NCI-H1105 treated with DMSO at 0.1 percent for 48 hours (cell line): ENCODE measurements at places on chromosomes 11 and 22.

- DNase-seq: no peak
Measured at GRCh38 chr22:41862160-41862529, 29.2 kb downstream of the SREBF2 start.

DNA sequence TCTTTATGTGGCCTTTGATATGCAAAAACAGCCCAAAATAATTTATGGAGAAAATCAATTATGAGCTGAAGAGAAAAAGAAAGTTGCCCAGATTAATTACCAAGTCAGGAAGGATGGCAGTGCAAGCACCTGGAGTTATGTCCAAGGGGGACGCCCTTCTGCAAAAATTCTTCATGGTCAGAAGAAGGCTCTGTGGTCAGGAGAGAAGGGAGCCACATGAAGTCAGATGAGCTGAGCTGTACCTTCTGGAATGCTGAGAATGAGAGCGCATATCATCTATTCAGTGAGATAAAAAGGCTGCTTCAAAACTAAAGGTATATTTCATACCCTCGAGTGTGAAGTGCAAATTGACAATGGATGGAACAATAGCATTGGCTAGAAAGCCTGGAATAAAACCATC, 607.4 kb downstream of the NTM start:
- no peak for DNase-seq

GRCh38 chr11:7611411-7611810, 61.9 kb downstream of the CYB5R2 start:
- DNase-seq: no peak

- no peak for DNase-seq
Measured at GRCh38 chr22:34914846-34915245, 151.1 kb upstream of the ISX start.

- DNase-seq: no peak
Measured at GRCh38 chr11:104329078-104329665, 165.2 kb upstream of the PDGFD start.

GRCh38 chr22:20205964-20206708, 55.3 kb upstream of the CCDC188 start:
- DNase-seq: no peak

DNA sequence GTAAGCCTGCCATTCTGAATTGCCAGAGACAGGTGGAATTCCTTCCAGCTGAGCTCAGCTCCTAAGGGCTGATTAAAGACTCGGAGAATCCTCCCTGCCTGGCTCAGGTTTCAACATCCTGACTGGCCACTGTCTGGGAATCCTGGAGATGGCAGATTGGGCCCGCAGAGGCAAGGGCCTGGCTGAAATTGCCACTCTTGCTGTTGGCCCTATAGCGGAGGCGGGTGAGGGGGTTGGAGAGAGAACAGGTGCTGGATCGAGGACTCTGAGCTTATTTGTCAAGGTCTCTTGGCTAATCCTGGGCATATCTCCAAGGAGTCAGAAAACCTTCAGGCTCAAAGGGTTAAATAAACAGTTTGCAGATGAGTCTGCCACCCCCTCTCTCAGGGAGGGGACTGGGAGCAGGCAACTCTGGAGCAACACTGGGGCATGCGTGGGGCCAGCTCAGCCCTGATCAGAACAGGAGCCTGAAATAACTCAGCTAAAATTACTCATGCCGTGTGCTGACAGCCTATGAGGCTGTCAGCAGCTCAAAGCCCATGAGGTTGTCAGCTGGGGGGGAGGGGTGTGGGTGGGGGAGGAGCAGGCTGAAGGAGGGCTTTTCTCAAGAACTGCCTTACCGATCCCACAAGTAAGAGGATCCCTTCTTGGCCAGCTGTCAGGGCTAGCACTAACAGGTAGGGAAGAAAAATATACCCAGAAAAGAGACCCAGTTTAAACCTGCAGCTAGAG, 14.7 kb upstream of the MFRP start:
- peak; percentile 97 for DNase-seq

DNA sequence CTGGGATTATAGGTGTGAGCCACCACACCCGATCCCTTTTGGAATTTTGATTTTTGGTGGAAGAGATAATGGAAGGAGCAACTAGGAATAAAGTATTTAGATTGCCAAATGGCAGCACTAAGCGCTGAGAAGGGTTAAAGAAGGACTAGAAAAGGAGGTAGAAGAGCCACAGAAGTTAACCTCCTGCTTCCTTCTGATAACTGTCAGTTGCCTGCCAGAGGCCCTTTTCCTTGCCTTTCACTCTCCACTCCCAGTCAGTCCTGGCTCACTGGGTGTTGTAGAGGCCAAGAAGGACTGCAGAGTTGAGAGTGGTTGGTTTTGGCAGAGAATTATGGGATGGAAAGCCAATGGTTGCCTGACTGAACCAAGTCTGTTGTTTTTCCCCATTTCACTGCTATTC, 19.3 kb downstream of the ZC3H12C start:
- DNase-seq: no peak

DNA sequence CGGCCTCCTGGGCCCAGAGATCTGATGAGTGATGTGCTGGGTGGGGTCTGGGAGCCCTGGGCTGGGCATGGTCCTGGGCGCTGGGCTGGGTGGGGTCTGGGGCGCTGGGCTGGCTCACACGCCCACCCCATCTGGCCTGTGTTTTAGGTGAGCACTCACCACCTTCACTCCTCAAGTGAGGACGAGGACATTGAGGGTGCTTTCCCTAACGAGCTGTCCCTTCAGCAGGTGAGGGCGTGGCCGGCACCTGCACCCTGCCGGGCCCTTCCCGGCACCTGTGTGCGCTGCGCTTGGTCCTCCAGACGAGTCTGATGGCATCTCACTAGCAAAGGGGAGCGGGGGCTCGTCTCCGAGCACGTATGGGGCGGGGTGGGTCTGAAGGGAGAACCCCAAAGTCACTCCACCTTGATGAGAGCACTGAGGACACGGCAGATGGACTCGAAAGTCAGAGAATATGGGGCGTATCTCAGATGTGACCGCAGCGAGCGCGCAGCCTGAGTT, 37.9 kb downstream of the SBF1 start:
- DNase-seq: no peak

GRCh38 chr11:5738431-5738830, 2.2 kb downstream of the OR56B1 start:
- DNase-seq: no peak

- DNase-seq: no peak
Measured at GRCh38 chr22:35860087-35860733, 142.5 kb downstream of the APOL5 start.

DNA sequence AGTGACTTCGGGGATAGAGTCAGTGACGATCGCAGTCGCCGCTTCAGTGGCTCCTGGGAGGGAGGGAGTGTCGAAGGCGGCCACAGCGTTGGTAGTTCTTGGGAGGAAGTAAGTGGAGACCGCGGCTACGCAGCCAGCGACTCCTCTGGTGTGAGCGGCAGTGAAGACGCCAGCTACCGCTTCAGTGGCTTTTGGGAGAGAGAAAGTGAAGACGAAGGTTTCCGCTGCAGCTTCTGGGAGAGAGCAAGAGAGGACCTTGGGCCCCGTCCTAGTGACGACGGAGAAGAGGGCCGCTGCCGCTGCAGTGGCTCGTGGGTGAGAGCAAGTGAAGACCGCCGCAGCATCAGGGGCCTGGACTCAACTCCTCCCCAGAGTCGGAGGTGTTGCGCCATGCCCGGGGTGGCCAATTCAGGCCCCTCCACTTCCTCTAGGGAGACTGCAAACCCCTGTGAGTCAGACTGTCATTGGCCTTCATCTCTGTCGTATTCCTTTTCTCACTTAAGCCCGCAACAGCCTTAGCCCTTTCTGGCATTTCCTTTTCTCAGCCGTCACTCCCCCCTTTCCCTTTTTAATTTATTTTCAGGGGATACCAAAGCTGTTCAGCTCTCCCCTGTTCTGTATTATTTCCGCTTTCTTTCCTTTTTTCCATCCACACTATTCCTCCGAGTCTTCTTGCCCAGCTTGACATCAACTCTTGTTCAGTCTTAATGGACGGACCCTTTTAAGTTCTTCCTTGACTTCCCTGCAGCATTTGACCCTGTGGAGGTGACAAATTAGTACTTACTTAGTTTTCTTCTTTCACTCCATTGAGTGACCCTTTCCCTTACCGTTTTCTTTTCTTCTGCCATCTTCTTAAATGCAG, 1.0 kb downstream of the ANKRD42 start:
- DNase-seq: peak; percentile 21

- DNase-seq: no peak
Measured at GRCh38 chr11:10385696-10386095, 69.4 kb upstream of the AMPD3 start.

GRCh38 chr11:126700768-126701519, 299.6 kb downstream of the KIRREL3 start:
- DNase-seq: no peak

GRCh38 chr11:34624069-34624468, 3.2 kb downstream of the EHF start:
- no peak for DNase-seq

DNA sequence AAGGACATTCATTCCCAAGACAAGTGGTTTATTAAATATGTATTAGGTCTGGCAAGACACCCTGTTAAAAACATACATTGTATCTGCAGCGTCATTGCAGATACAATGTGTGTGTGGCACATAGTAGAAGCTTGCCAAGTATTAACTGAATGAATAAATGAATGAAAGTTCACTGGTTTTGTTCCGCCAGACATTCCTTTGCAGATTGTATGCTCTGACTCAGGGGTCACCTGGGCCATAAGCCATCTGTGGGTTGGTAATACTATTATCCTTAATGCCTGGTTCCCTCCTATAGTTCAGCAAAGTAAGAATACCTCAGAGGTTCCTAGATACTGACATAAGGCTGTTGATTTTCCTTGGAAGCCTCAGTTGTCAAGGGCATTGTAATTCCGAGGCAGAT, 377.3 kb upstream of the CCDC90B start:
- DNase-seq: no peak

DNA sequence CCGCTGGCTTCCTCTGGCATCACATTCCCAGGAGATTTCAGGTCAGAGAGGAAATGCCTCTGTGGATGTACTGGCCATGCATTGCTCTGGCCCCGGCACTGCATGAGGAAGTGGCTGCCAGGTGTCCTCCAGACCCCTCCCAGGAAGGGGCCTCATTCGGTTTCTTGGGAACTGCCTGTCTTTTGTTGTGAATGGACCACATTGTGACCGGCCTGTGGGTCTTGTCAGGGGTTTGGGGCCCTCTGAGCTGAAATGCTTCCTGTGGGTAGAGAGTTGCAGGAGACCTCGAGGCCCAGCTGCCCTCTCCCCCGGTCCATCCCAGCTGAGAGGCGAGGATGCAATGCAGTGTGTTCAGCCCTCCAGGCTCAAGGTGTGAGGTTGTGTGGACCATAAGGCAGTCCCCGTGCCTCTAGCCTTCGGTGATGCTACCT, 18.8 kb upstream of the ST3GAL4 start:
- no peak for DNase-seq

DNA sequence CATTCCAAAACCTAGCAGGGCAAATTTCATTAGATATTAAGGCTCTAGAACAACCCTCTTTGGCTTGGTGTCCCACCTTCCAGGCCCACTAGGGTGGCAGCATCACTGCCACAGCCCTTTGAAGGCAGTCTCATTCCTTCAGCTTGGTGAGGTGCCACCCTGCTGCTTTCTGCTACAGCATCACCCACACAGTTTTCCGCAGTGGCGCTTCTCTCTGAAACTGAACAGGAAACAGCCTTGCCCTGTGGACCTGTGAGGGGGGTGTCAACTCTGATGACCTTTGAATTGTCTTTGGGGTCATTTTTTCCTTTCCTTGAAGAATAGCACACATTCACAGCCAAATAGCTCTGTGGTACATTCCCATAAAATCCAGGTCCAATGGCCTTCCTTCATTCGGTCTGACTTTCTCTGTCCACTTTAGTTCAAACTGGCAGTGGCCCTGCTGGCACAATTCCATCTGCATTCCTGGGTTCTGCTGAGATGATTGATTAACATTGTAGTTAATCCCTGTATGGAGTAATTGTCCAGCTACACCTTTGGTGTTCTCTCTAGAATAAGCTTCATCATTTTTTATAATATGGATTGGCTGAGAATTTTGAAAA, 251.9 kb upstream of the FAT3 start:
- DNase-seq: no peak
